Erythroblast (primary cell): ENCODE measurements at places on chromosomes 11 and 22.

- DNase-seq = no peak
These were observed 24.6 kb downstream of the TRMU start for GRCh38 chr22:46360097-46360496.

DNA sequence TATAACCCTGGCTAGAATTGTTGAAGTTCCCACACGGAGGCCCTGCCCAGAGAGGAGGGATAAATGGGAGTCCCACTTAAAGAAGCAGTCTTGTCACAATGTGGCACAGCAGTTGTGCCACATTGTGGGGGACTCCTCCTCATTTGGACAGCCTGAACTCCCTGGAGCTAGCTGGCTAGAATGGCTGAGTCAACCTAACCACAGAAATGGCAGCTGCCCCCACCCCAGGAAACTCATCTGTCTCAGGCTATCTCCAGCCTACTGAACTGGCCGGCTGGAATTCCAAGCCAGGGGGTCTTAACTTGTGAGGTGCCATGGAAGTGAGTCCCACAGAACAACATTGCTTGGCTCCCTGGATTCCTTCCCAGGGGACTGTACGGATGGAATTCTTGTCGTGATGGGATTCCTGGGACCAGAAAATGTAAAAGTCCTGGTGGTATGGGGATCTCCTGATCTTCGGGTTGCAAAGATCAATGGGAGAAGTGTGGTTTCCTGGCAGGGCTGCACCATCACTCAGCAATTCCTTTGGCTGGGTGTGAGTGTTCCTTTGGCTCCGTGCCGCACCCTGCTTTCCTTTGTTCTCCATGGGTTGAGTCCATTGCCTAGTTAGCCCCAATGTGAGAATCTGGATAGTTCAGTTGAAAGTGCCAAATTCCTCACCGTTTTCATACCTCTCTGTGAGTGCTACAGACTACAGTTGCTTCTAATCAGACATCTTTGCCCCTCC is 791.2 kb upstream of the FAT3 start:
- no peak for DNase-seq

GRCh38 chr11:9265211-9266131 is at the start of gene DENND5A:
DENND5A (minus strand) TSS chr11:9265350; CDS start chr11:9265069, 281 bp downstream.
- peak; percentile 85 for DNase-seq

- no peak for DNase-seq
These were observed 10.6 kb downstream of the LRRC55 start for GRCh38 chr11:57192316-57192715.

- DNase-seq = no peak
These were observed 101.8 kb downstream of the MYO18B start for GRCh38 chr22:25843660-25844405.

DNA sequence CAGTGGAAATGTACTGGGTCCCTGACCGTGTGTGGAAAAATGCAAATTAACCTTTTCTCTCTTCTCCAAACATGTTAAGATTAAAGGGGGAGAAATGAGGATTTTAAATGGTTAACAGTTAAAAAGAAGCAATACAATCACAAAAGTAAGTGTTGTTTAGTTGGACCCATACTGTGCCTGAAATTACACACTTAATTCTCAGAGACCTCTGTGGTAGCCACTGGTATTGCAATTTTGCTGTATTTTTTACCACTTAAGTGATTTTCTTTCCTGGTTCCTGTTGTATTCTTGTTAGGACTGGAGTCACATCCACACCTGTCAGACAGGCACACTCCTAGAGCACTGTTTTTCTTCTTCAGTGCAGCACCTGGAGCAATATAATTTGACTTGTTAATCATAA is 179.6 kb upstream of the PDGFD start:
- peak; percentile 3 for DNase-seq

DNA sequence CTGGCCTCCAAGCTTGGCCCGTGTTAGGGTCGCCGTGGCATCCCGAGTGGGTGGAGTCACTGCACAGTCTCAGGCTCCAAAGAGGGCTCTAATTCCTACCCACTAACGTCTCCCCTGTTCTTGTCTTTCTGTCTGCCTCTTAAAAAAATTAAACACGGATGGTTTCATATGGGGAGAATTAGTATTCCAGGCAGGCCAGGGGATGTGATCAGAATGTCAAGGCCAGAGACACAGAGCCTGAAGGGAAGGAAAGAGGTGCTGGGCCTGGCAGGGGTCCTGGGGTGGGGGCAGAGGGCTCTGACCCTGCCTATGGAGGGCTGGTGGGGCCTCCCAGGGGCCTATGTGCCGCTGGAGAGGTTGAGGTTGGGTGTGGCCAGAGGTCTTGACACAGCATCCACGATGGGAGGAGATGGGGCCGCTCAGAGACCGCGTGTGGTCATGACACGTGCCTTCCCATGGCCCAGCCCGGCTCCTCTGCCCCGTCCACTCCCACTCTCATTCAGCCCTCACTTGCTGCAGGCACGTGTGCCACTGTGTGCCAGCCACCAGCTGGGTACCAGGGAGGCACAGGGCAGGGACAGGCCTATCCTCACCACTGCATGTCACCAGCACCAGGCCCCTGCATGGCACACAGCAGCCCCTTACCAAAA is 56.5 kb downstream of the FLRT1 start:
- no peak for DNase-seq

- no peak for DNase-seq
These were observed 44.0 kb downstream of the IGF2 start for GRCh38 chr11:2095198-2095520.

- DNase-seq = no peak
These were observed 323.6 kb upstream of the SYN3 start for GRCh38 chr22:33381531-33382406.

DNA sequence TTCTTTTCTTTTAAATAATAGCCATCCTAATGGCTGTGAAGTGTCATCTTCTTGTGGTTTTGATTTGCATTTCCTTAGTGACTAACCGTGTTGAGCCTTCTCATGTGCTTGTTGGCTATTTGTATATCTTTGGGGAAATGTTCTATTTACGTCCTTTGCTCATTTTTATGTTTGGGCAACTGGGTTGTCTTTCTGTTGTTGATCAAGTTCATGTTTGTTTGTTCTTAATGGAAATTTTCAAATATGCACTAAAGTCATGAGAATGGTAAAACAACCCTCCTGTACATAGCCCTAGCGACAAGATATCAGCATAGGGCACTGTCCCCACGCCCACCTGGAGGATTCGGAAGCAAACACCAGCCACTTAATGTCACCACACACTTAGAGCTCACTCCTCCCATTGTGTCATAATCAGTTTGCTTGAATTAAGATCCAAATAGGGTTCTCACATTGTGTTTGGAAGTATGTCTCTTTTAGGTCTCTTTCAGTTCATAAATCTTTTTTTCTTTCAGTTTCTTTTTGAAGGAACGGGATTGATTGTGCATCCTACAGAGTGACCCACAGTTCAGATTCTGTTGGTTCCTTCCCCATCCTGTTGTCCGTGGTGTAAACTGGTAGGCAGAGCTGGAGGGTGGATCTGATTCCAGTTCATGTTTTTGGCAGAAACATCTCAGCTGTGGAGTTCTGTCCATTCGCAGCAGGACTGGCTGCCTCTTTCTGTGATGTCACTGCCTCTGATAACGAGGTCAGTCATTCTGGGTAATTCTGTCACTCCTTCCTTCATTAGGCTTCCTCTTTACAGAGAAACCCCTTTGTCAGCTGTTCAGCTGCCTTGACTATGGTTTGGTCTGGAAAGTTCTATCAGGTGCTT is 26.4 kb upstream of the ADORA2A start:
- no peak for DNase-seq
